ENCODE measurements at places on chromosomes 5 and 9. TPM values are rescaled to one million over a fixed set of nuclear protein-coding genes. Genes with fewer than 3 reads are reported as not detected.

The ZBTB5 gene
- total RNA-seq = 22.3 TPM

The AIF1L gene
- 34.0 TPM for total RNA-seq

The TPPP gene
- total RNA-seq = 3.9 TPM

The ANKRD34B gene
- not detected for total RNA-seq

The PHYHD1 gene
- total RNA-seq = 0.32 TPM

The PCDHB8 gene
- total RNA-seq = not detected

The GPR151 gene
- total RNA-seq = not detected

The TNFSF15 gene
- total RNA-seq = not detected

The ORM2 gene
- 0.59 TPM for total RNA-seq

GRCh38 chr9:129671519-129671918 lies 6.1 kb downstream of the PRRX2 start:
- no peak for DNase-seq

GRCh38 chr9:106423575-106423974 lies 439.4 kb upstream of the ZNF462 start:
- no peak for DNase-seq

DNA sequence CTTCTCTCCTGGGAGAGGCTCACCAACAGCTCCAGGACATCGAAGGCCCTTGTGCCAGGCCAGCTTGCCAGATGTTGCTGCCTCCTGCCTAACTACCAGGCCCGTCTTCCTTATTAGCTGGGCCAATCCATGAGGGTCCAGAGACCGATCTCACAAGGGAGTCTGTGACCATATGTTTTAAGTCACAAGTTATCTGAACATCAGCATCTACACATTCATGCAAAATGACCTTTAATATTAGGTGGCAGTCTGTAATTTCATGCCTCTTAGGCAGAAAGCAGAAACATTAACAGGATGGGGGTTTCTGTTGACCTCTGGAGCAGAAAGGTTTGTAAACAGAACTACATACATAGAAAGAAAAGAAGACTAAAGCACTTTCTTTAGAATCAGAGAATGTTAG lies 75.1 kb upstream of the SLC25A51 start:
- no peak for DNase-seq

DNA sequence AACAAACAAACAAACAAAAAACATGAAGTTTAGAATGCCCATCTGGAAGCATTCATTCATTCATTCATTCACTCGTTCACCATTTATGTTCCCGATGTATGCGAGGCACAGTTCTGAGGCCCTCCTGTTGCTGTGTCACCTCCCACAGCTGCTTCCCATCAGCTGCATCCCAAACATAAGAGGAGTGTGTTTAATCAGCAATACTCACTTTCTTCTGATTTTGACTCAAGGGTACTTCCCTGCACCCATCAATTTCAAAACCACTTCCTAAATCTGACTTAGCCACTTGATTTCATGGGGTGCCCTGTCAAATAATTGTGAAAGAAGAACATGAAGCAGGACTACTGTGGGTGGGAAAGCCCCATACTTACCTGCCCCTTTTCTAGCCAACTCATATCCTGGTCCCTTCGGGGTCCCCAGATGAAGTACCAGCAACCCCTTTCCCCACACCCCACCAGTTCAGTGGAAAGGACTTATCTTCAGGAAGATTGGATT lies 128.0 kb upstream of the IL12B start:
- no peak for DNase-seq

DNA sequence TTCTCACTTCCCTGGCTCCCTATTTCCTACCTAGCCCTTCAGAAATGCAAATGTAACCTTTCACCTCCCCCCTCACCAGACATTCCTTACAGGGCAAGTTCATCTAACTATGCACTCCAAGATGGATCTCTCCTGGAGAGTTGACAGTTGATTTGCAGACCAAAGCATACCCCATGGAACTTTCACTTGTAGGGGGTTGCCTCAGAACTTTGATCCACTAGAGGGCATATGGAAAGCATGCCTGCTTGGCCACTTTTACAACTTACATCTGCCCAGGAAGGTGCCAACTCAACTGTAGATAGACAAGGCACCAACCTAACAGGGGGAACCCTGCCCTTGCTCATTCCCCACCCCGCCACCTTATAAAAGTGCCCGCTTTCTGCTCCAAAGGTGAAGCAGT lies 187.8 kb downstream of the NXNL2 start:
- DNase-seq = no peak

GRCh38 chr9:2337131-2337530 lies 284.5 kb upstream of the VLDLR start:
- DNase-seq = no peak

GRCh38 chr9:3477236-3477834 lies 48.5 kb downstream of the RFX3 start:
- no peak for DNase-seq

GRCh38 chr9:137187386-137187785 lies 974 bp downstream of the ANAPC2 start:
- no peak for DNase-seq

- no peak for DNase-seq
These were observed 17.8 kb upstream of the BHMT start for GRCh38 chr5:79093762-79094161.

- no peak for DNase-seq
These were observed 18.7 kb upstream of the NEURL1B start for GRCh38 chr5:172622091-172623046.

- peak; percentile 24 for DNase-seq
These were observed 202.5 kb downstream of the MEF2C start for GRCh38 chr5:88680253-88681132.

GRCh38 chr5:82058710-82059109 lies 86.9 kb downstream of the ATG10 start:
- DNase-seq = no peak

GRCh38 chr5:17720071-17720470 lies 85.8 kb downstream of the TAF11L14 start:
- no peak for DNase-seq

GRCh38 chr9:70978085-70978484 lies 143.3 kb downstream of the TRPM3 start:
- DNase-seq = no peak

All from HCT116 (cell line).